ENCODE measurements at places on chromosomes 3 and 15.

GRCh38 chr3:46867550-46867898 is 4.3 kb upstream of the MYL3 start:
- DNase-seq, result no peak

GRCh38 chr3:113557374-113557773 is 25.0 kb downstream of the SIDT1 start:
- no peak for DNase-seq

GRCh38 chr3:10907262-10907661 is 85.3 kb upstream of the SLC6A1 start:
- no peak for DNase-seq

DNA sequence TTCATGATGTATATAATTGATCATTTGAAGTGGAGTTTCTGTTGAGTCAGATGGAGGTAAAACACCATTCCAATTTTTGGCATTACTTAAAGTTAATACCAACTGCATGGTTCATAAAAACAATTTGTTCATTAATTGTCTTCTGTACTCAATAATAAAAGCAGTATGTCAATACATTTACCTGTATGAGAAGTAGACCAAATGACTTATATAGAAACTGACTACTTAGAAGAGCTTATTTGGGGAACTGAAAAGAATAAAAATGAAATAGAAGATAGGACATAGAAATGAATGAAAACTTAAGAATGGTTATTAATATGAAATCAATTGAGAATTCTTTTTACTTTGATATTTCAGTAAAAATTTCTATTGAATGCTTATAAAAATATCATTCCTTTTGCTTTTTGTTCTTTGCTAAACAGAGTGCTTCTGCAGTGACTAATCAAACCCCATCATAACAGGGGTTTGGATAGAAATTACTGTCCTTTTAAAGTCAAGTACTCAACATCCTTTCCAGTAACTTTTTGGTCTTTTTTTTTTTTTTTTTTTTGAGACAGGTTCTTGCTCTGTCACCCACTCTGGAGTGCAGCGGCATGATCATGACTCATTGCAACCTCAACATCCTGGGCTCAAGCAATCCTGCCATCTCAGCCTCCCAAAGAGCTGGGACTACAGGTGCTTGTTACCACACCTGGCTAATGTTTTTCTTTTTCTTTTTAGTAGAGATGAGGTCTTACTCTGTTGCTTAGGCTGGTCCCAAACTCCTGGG is 6.5 kb upstream of the CRYBG3 start:
- DNase-seq, result no peak

- no peak for DNase-seq
Measured at GRCh38 chr3:83003917-83004316, 1242.5 kb upstream of the GBE1 start.

DNA sequence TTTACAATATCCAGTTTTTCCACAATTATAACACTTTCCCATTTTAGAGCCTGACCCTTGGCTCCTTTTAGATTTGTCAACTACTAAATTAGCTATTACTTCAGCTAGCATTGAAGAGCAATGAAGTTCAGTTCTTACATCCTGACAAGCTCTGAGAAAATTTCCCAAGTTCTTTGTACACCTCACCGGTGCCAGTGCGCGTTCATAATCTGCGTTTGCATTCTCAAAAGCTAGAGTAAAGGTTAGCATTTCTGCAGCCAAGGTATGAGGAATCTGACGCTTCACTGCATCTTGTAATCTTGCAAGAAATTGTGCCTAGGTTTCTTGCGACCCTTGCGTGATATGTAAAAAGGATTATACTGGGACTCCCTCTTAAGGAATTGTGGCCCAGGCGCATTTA is 25.2 kb upstream of the XCR1 start:
- no peak for DNase-seq

- DNase-seq, result no peak
Measured at GRCh38 chr3:61269435-61269834, 18.2 kb upstream of the FHIT start.
